Thyroid gland (tissue), 4 donors: ENCODE measurements at places on chromosomes 3 and 15. TPM values are rescaled to one million over a fixed set of nuclear protein-coding genes. Genes with fewer than 3 reads are reported as not detected.

GABRG3 gene
- total RNA-seq = 3.0 TPM

MAP3K13 gene
- 44.4 TPM for total RNA-seq

THRB gene
- total RNA-seq = 11.8 TPM

TMEM45A gene
- total RNA-seq = 22.2 TPM

GCNT3 gene
- total RNA-seq = 0.13 TPM

OIP5 gene
- 1.6 TPM for total RNA-seq

CYP8B1 gene
- total RNA-seq = not detected

- no peak for DNase-seq
Measured at GRCh38 chr3:69294014-69294766, 91.7 kb downstream of the FRMD4B start.

DNA sequence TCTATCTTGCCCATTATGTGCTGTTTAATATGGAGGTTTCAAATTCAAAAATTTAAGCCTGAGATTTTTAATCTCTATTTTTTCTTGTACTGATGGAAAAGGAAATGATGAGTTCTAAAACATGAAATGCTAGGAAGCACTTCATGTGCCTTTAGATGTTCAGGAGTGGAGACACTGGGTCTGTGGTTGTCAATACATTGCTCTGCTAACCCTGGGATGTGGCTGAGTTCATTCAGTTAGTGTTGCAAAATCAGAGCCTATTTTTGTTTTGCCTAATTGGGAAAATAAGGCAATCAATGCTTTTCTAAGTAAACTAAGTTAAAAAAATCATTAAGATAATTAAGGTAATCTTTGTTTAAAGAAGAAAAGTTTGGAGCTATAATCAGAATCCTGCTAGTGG is 83.1 kb downstream of the DIPK2A start:
- DNase-seq = no peak

GRCh38 chr15:101718896-101719295 is 5.4 kb downstream of the TARS3 start:
- no peak for DNase-seq

- DNase-seq = no peak
Measured at GRCh38 chr3:24741506-24741905, 246.9 kb upstream of the THRB start.

DNA sequence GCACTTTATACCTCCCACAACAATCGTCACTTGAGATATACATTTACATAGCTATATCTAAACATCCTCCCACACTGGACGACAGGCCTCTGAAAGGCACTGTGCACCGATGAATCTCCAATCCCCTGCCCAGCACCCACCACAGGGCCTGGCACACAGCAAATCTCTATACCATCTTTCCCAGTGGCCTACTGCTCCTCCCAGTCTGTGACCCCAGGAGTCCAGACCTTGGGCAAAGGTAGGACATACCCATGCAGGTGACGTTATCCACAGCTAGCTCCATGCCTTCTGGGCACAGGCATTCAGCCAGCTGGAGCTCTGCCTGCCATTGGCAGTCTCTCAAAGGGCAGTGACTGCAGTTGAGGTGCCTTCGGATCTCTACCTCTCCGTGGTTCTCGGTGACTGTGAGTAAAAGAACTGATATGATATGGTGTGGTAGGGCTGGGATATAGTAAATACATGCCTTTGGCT is 5.8 kb downstream of the LTK start:
- peak; percentile 94 for DNase-seq

GRCh38 chr15:96037584-96037983 is 292.9 kb upstream of the NR2F2 start:
- no peak for DNase-seq

DNA sequence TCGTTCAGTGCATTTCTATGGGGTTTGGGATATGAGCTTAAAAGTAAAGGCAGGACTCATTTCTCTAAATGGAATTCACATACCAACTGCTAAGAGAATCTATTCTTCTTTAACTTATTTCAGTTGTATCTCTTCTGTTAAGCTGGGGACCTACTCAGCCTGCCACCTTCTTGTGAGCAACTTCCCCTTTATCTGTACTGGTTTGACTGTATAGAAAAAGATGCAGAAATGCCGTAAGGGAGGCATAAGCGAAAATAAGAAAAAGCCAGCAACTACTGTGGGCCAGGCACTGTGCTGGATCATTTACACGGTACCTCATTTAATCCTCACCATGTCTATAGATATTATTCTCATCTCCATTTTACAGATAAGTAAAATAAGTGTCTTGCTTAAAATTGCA is 38.4 kb downstream of the RBMS3 start:
- DNase-seq = no peak

- no peak for DNase-seq
Measured at GRCh38 chr3:119536757-119537156, 22.7 kb downstream of the CD80 start.

GRCh38 chr15:55518641-55519040 is 10.6 kb upstream of the DNAAF4 start:
- DNase-seq = no peak

GRCh38 chr3:40324621-40325020 is 15.1 kb downstream of the EIF1B start:
- no peak for DNase-seq

GRCh38 chr15:63655683-63656372 is 58.6 kb downstream of the FBXL22 start:
- DNase-seq = peak; percentile 30

DNA sequence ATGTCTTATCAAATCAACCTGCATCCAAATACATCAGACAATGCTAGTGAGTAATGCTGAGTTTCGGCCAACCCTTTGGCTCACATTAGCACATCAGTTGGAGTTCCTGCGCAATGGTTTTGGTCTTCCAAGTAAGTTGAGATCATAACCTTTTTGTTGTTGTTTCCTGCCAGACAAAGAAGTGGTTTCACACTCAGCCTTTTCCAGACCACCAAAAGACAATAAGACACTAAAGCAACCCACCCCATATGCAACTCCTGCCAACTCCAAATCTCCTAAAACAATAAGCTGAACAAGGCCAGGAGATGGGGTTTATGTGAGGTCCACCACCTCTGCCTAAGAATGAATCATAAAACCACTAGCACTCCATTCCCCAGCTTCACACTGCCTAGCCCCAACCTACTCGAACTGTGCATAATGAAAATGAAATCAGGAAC is 177.0 kb downstream of the ERC2 start:
- DNase-seq = no peak

GRCh38 chr3:160473221-160473620 is 23.6 kb upstream of the TRIM59 start:
- DNase-seq = no peak

- no peak for DNase-seq
Measured at GRCh38 chr3:111335512-111336303, 206.3 kb upstream of the CD96 start.
